ENCODE measurements at places on chromosomes 12 and 14.

DNA sequence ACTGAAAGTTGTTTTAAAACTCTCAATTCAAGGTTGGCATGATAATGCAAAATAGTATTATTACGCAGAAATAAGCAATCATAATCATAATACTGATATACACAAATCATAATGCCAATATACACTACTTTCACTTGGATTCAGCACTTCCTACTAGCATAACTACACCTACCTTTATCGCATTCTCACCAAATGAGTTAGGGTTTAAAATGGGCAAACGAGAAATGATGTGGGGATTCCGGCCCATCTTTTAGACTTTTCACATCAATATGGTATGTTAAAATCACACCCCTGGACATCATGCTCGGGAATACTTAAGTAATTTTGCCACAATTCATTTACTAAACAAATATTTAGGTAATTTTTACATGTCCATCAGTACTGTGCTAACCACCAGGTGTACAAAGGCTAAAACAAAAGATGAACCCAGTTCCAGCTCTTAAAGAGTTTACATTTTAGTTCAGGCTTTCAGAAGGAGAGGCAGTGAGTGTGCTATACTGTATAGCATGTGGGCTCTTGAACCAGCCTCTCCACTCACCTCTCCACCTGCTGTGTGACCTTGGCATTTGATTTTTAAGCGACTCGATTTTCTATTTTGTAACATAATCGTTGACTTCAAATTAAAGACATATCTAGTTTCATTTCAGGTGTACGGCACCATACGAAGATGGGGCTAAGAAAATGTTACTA lies 1.1 kb upstream of the USP15 start:
- no peak for DNase-seq

DNA sequence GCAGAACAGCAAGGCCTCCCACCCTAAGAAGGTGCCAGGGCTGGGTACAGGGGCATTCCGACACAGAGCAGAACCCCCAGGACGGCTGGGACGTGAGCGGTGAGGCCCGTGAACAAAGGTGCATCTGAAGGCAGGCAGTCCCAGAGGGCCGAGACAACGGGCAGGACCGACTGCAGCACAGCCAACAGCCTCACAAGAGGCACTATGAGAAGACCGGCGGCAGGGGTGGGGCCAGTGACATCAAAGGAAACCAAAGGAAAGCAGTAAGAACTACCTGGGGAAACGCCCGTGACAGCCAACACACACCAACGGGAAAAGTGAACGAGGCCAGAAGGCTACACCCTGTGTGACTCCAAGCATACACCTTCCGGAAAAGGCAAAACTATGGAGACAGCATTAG lies 9.1 kb downstream of the BTBD6 start:
- no peak for DNase-seq

DNA sequence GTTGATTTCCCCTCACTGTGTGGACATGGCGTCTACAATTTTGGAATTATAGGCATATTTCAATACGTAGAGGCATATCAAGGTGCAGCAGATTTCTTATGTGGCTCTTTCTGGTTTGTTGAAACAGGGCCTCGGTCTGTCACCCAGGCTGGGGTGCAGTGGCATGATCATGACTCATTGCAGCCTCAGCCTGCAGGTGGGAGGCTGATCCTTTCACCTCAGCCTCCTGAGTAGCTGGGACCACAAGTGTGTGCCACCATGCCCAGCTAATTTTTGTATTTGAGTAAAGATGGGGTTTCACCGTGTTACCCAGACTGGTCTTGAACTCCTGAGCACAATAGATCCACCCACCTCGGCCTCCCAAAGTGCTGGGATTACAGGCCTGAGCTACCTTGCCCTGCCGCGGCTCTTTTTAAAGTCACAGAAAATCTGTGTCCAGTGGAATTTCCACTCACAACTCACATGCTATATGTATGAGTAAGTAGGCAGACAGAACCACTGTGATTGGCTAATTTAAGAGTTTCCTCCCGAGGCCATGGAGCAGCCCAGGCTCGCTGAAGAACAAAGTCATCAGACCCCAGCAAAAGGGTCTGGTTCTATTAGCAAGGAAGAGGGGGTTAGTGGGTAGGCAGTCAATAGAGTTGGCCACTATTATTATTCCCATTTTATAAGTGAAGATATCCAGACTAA lies 9.1 kb downstream of the GNG2 start:
- no peak for DNase-seq

DNA sequence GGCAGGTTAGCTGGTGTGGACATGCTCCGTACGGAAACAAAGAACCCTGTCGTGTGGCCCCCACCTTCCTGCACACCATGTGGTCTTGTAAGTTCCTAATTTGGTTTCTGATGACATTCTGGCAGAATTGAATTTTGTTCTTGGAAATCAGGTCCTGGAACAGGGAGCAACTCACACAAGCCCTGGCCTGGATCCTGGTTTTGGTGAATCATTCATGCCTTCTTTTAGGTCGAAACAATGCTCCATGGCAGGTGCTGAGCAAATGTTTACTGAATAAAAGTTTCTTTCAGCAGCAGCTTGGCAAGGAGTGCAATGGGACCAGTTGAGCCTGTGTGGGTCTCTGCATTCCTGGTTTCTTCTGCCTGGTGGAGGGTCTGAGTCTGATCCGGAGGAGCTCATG lies 978.4 kb downstream of the BCL11B start:
- no peak for DNase-seq

DNA sequence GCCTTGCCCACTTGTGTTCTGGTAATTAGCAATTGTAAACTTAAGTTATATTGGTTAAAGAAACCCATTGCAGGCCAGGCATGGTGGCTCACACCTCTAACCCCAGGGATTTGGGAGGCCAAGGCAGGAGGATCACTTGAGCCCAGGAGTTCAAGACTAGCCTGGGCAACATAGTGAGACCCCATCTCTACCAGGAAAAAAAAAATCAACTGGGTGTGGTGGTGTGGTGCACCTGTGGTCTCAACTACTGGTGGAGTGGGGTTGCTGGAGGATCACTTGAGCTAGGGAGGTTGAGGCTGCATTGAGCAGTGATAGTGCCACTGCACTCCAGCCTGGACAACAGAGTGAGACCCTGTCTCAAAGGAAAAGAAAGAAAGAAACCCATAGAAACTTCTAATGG lies 13.7 kb downstream of the YY1 start:
- DNase-seq = no peak

GRCh38 chr14:62206456-62206855 lies 444.2 kb downstream of the SNAPC1 start:
- no peak for DNase-seq

Data from SJSA1 (cell line).